Activated naive CD4-positive, alpha-beta T cell (primary cell): ENCODE measurements at places on chromosomes 11 and 22.

- DNase-seq: no peak
Observed at GRCh38 chr11:32586576-32587190, 3.1 kb downstream of the EIF3M start.

DNA sequence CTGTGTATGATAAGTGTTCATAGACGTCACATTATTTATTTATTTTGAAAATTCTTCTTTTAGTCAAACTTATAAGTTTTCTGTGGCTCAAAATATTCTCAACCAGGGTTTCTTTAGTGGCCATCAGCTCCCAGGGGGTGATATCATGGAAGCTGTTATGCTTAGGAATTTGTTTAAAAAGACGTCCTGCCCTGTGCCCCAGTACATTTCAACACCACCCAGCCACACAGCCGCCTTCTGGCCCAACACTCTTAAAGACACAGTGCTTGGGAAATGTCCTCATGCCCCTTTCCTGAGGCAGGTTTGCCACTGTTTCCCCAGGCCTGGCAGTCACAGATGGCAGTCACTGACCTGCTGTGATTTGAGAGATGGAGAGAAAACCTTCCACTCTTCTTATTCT lies 19.9 kb downstream of the TSKU start:
- DNase-seq: no peak

DNA sequence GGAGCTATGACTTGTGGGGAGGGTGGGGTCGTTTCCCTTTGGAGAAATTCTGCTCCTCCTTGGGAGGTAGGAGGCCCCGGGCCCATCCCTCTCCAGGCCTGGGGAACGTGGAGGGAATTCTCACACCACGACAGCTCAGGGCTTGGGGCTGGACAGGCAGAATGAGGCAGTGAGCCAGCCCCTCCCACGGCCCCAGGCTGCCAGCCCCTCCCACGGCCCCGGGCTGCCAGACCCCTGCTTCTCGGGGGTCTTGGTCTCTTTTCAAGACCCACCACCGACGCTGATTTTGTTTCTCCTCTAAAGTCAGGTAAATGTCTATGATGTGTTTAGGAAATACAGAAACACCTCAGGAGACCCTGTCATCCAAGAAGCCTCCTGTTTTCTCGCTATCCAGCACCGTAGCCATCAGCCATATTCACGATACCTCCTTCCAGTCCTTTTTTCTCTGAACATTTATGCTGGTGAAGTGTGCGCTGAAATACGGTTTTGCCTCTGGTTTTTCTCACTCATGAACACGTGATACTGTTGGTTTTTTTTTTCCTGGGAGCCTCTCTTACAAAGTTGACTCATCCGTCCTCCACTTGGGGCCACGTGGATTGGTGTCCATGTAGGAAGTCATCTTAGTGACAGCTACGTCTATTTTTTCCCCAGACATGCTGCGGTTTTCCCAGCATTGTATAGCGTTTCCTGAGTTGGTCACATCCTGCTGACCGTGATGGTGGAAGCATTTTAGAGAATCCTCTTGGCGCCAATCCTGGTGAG lies 1219.6 kb downstream of the BRD1 start:
- DNase-seq: no peak

DNA sequence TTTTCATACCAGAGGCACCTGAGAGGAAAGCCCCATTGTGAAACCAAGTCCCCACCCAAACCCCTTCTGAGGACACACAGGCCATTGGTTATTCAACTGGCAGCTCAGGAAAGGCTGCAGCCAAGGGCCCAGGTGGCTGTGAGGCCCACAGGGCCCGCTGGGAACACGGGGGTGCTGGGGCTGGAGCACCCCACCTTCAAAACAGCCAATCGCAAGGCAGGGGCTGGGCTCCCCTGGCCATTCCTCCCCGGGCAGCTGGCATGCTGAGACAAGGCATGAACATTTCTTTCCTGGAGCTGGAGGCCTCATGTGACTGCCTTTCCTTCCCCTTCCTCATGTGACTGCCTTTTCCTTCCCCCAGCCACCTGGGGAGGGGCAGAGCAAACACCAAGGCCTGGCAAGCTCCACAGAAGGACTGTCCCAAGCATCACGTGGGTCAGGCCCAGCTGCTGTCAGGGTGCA lies 76.9 kb downstream of the PIWIL3 start:
- no peak for DNase-seq

DNA sequence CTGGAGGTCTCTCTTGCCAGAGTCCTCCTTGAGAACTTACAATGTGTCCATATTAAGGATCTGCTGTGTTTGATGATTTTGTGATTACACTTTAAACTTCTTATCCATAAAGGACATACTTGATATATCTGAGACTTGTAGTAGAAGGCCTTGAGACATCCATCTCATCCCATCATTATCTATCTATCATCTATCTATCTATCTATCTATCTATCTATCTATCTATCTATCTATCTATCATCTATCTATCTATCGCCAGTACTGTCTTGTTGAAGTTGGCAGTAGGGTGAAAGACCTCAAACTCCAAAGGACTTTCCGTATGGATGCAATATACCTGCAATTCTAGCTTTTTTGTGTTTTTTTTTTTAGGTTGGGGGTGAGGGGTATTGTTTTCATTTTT lies 2.5 kb upstream of the EHF start:
- no peak for DNase-seq

DNA sequence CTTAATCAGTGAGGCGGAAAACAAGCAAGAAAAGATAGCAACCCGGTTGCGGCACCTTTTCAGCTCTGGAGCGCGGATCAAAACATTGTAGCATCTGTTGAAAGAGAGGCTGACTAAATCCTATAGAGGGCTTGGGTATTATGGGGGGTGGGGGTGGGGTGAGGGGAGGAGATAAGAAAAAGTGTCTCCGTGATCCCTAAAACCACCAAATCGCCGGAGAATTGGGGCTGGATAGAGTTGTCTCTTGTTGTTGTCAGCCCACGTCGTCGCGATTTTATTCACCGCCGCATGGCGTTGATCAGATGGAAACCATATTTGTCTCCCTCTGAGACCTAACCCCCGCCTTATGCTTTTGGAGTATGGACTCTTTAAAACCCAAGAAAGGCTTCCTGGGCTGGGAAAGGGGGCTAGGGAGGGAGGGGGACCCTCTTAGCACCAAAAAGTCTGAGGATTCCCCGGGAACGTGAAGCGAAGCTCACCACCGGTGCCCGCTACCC lies 13.0 kb downstream of the PAX6 start:
- no peak for DNase-seq

DNA sequence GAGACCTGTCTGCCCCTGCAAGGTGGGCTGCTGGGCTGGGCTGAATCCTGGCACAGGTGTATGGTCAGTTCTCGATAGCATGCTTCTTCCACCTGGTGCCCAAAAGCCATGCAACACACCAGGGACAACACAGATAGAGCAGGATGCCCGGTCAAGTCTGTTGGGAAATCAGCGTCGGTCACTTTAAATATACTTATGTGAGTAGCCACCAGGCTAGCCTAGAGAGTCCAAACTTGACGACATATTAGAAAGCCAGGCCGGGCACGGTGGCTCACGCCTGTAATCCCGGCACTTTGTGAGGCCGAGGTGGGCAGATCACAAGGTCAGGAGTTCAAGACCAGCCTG lies 8.9 kb downstream of the C1QTNF6 start:
- DNase-seq: no peak

DNA sequence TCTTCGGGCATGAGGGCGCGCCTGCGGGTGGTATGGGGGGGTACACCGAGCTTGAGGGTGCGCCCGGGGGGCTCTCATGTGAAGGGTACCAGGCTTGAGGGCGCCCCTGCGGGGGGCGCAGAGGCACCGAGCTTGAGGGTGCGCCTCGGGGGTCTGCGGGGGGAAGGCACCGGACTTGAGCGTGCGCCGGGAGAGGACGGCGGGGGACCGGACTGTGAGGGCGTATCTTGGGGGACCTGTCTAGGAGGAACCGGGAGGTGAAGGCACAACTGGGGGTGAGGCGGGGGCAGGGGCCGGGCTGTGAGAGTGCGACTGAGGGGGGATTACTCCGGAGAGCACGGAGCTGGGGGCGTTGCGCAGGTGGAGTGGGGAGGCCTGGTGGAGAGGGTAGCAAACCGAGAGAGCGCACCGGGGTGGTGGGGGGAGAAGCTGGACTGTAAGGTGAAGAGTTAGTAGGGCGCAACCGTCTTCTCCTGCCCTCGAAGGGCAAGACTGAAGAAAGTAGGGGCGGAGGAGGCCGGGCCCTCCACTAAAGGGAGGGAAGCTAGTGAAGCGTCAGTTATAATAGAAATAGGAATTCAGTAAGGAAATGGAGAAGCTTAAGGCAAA lies 1.1 kb upstream of the DDX6 start:
- no peak for DNase-seq

DNA sequence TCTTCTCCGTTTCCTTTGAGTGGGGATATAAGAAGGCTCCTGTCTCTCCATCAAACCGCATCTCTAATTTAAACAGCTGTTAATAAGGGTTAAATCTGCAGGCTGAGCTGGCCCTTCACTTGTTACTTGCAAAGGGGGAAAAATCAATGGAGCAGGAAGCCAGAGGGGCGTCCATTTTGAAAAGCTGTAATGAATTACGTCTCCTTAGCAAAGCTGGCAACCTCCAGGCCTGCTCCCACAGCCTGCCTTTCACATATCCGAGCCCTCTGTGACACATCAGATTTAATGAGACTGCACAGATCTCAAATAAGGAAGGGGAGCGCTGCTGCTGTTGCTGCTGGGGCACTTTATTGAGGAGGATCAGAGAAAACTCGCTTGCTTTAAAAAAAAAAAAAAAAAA lies 320.8 kb downstream of the BLID start:
- DNase-seq: no peak

DNA sequence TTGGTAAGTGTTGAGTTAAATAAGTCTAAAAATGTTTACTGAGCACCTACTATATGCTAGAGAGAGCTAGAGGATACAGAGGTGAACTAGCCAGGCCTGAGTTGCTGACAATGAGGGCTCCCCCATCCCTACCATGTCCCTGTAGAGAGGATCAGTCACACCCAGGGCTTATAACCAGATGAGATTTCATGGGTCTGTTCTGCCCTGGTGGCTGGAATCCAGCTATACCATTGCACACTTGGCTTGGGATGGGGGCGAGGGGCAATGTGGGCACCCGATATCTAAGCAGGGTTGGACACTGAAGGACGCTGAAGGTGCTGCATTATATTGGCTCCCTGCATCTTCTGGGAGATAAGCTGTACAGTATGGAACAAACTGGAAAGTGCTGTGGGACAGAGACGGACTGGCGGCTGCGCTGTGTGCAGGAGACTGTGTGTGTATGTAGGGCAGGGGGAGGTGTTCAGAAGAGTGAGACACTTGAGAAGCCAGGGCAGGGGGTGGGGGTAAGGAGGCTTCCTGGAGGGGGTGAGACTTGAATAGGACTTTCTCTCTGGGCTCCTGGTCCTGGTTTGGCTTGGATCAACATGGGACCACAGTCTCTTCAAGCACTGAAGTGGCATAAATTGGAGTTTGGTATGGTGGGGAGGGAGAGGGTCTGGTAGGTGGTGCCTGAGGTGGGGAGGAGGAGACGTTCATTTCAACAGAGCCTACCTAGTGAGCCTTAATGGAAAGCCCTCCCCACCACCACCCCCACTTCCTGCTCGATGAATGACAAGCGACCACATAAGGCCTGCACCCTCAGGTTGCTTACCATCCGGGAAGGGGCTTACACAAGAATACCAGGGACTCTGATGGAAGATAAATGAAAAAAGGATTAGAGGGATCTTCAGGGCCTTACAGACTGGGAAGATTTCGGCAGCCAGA lies 1.8 kb downstream of the CD82 start:
- DNase-seq: no peak

DNA sequence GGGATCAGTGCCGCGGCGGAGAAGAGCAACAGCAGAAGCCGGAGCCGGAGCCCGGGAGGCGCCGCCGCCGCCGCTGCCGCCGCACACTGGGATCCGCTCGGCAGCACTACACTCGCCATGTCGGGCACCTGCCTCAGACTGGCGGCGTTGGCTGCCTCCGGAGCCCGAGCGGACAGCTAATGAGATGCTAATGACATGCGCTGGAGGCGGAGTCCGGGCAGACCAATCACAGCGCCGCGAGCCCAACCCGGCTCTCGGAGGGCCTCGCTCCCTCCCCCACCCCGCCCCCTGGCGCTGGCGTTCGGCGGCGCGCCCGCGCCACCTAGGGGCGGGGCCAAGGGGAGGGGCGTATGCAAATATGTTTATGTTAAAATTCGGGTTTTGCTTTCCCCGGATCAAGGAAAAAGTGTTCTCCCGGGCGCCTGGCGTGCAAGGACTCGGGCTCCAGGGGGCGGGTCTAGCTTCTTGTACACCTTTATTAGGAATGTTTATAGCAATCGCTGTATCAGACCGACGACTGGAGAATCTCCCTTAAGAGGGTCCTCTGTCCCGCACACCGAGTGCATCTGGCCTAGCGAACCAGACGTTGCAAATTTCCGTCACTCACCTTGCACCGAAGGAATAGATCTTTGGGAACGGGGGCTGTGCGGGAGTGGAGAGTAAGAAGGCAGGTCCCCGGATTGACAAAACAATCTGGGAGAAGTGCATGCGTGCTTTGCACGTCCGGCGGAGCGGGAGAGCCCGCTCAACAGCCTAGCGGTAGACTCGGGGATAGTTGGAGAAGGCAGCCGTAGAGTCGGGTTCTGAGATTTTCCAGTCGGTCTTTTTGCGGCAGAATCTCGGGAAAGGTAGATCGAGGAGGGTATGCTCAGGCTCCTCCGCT lies at the start of gene CADM1:
TSS of gene CADM1 (minus strand) at position 140 of the 883 bp plus-strand sequence.
- DNase-seq: peak; percentile 14

GRCh38 chr11:62656796-62657429 lies 3.8 kb upstream of the INTS5 start:
- no peak for DNase-seq

- DNase-seq: no peak
Observed at GRCh38 chr11:75330291-75330690, 21.2 kb downstream of the ARRB1 start.

DNA sequence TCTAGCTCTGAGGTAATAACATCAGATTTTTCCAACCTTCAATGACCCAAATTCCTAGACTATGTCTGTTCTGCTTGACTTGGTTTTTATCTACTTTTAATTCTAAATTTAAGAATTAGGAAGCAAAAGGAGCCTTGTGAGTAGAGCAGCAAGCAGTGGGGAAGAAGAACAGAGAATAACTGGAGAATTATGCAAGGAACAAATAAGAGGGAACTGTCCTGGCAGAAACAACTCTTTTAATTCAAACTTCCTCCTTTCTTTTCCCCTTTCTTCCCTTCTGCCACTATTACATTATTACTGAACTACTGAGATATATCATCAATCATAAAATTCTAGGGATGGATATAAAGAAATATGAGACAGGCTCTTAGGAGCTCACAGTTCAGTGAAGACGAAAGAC lies 276.1 kb downstream of the SBF2 start:
- DNase-seq: no peak

DNA sequence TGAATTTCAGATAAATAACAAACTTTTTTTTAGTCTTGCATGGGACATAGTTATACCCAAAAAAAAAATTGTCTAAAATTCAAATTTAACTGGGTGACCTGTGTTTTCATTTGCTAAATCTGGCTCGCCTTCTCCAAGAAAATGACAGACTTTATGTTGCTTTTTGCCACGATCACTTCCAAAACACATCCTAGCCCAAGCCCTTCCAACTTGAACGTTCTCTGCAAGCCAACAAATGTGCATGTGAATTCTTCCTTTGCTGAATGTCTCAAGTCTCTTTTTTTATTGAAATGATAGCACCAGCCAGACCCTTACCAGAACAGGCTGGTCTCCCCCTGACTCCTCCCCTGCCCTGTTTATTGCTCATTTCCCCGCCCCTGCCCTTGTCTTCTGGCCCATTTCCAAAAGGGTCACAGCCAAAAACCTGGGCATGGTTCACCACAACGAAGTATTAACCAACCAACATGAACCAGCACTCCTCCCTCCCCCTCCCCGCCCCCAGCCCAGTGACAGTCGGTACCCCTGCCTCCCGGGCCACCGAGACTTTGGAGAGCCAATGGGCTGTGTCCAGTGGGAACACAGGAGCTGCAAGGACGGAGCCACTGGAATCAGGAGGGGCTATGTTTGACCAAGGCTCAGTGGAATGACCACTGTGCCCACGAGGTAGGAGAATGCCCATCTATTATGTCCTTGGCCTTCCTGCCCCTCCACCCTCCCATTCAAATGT lies 63.2 kb downstream of the BTG4 start:
- DNase-seq: no peak
